Activated CD4-positive, alpha-beta T cell treated with anti-CD3 and anti-CD28 coated beads for 36 hours (primary cell): ENCODE measurements at places on chromosomes 11 and 22. TPM values are rescaled to one million over a fixed set of nuclear protein-coding genes. Genes with fewer than 3 reads are reported as not detected.

TMEM151A gene
- total RNA-seq = not detected

- no peak for DNase-seq
These were observed 20.7 kb upstream of the C11orf96 start for GRCh38 chr11:43921561-43922294.

- peak; percentile 55 for DNase-seq
These were observed 157.0 kb downstream of the BRD1 start for GRCh38 chr22:49670456-49671330.

DNA sequence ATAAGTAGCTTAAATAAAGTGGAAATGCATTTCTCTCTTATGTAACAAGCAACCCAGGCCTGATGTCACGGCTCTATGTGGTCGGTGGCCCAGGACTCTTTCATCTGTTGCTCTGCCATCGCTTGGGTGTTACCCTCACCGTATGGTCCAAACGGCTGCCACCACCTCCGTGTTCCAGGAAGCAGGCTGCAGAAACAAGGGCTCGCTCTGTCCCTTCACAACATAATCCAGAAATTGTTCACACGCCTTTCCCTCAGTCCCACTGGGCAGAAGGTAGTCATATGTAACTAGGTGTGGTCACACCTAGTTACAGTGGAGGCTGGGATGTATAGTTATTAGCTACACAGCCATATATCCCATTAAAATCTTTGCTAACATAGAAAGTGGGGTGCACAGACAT lies 421.0 kb downstream of the SOX6 start:
- DNase-seq = no peak

GRCh38 chr11:79330651-79331050 lies 110.2 kb downstream of the TENM4 start:
- DNase-seq = no peak
